ENCODE measurements at places on chromosomes 2 and 18.
A peak's percentile ranks its signal among the peaks of the same experiment; 100 is the strongest.

DNA sequence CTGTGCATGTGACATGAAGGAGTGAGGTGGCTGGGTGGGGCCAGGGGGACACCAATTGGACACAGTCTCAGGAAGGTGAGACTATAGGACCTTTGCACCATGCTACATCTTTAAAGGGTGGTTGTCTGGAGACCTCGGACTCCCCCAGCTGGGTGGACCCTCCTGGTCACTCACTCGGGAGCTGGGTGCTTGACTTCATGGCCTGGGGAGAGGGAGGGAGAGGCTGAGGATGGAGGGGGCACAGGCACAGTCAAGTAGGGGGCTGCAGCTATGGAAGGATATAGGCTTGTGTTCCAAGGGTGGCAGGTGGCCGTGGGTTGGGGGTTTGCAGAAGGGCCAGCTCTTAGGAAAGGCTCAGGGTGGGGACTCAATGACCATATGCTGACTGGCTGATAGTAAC is 7.1 kb upstream of the CELF4 start:
- no peak for DNase-seq

DNA sequence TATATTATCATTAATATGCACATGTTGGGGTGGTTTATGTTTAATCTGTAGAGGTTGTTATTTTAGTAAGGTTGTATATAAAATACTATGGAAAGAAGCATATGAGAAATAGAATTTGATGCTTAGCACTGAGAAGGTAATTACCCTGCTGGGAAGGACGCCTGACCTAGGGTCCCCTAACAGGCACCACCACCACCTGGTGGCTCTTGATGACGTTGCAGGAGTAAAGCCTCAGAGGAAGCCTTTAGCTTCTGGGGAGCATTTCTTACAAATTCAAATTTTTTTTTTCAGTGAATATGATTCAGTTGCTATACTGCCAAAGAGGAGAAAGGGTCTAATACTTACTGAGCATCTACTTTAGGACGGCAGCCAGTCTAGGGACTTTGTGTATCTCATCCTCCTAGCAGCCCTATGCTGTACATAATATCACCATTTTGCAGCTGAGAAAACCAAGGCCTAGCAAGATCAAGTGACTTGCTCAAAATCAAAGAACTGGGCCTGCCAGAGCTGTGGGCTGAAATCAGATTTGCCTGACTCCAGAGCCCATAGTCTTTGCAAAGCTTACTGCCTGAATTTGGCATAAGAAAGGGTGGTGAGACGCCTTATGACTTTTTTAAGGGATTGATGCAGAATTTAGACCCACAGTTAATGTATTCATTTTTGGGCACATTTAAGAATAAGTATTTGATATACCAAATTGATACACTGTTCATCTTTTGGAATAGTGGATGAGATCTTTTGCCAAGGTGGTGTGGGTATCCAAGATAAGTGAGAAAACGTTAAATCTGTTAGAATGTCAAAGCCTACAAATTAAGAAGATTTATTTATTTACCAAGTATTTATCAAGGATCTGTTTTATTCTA is 78.8 kb upstream of the GAREM1 start:
- peak; percentile 71 for DNase-seq

GRCh38 chr2:23636426-23636825 is 251.4 kb downstream of the KLHL29 start:
- DNase-seq: no peak

DNA sequence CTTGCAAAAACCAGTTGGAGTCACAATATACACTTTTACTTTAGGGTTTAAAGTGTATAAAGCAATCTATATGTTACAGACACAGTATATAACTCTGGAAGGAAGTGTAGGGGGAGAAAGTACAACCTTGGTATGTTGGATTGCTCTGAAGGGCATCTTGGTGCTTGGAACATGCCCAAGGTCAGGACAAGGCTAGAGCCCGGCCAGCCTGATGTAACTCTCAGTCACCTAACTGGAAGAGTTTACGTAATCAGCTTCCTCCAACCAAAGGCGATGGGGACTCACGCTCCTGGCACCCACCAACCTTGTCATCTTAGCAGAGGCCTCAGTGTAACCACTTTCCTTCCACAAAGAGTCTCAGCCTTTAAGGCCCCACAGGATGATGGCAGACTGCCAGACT is 181.1 kb upstream of the ACAA2 start:
- no peak for DNase-seq

DNA sequence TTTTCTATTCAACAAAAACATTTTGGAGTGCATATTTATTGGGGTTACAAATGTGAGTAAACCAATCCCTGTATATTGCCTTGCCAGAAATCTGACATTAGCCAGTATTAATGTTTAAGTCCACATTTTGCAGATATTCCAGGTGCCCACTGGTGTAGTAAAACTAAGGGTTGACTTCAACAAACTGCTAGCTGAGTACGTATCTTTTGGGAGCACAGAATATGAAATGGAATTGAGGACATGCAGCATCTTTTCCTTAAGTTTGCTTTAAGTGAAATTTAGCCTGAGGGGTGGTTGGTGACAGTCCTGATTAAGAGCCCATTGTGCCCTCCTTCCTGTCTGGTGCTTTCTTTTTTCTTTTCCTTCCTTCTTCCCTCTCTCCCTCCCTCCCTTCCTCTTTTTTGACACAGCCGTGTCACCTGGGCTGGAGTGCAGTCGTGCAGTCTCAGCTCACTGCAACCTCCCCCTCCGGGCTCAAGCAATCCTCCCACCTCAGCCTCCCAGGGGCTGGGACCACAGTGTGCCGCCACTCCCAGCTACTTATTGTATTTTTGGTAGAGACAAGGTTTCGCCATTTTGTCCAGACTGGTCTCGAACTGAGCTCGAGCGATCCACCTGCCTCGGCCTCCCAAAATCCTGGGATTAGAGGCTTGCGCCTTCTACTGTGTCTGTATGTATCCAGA is 1.6 kb downstream of the NUP35 start:
- no peak for DNase-seq

Measured in MM.1S (cell line).